ENCODE measurements at places on chromosomes 6 and 20.

- DNase-seq: no peak
Measured at GRCh38 chr6:131450861-131451260, 122.2 kb upstream of the ARG1 start.

DNA sequence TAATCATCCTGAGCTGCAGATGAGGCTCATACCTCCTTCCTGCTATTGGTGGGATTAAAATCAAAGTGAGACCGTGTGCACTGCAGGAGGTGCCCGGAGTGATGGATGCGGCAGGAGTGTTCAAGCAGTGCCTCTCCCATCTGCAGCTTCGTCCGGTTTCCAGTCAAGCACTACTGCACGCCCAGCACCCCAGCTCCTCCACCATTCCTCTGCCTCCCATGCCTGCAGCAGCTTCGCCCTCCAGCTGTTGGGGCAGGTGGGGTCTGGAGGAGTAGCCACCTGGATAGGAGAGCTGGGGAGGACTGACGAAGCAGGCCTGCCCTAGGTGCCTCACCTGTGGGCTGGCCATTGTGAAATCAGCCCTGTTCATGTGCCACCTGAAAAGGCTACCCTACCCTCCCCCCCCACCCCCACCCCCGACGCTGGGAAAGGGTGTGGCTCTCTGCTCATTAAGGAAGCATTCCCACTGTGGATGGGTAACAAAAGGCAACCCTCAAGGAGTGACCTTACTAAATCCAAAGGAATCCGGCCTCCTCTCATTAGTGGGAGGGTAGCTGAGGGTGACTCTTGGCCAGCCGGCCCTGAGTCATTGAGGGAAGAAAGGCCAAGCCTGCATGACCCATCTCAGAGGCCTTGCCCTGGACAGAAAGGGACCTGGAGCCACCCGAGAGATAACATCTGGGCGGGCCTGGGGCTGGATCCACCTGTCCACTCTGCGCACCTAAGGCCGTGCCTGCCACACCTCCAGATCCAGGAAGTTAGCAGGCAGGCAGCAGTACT, 115.9 kb upstream of the ARMC2 start:
- DNase-seq: no peak

GRCh38 chr6:2209226-2209809, 36.1 kb downstream of the GMDS start:
- DNase-seq: no peak

DNA sequence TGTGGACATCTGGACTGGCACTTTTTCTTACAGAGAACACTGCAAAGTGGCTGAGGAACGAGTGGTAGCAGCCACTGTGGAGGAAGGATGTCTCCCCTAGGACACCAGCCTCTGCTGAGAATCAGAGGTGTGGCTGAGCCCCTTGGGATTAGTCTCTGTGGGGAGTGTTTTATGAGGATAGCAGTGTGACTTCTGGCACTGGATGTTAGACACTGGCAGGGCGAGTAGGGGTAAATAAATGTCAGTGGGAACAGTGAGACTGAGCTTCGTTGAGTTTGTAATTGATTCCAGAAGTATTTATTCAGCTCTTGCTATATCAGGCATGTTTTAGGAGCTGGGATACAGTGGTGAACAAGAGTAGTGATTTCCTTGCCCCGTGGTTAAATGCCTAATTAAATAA, 124.0 kb downstream of the JARID2 start:
- DNase-seq: no peak

DNA sequence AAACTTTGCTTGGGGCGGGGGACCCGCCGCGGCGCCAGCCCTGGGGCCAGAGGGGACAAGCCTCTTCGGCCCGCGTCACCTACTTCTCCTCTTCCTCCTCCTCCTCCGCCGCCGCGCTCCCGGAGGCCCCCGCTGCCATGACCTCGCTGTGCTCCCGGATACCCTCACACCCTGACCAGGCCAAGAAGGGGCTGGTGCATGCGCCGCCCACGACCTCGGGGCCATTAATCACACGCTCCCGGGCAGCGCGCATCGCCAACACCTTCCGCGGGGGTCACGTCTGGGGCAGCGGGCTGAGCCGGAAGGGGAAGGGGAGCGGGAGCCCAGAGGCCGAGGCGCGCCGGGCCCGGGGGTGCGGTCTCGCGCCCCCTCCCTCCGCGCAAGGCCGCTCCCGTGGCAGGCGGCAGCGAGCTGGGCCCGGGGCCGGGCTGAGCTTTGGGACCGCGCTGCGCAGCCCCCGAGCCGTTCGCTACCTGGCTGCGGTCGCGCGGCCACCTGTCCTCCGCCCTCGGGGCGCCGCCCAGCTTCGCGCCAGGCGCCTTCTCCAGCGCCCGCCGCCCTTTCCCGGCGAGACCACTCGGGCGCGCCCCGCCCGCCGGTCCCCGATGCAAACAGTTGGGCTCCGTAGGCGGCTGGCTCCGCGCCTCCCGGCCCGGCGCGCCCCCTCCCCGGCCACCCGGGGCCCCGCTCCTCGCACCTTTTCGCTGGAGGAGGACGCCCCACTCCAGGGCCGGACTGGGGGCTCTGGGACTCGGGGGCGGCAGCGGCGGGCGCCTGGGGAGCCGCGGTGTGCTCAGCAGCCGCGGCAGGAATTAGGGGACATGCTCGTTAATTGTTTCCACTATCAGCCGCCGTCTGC, 575 bp upstream of the CNR1 start:
- DNase-seq: no peak

- no peak for DNase-seq
Measured at GRCh38 chr6:4270776-4271175, 135.4 kb upstream of the ECI2 start.

Measured in NCI-H1417 treated with DMSO at 0.1 percent for 48 hours (cell line).